Lower lobe of right lung (tissue), 2 donors: ENCODE measurements at places on chromosomes 13 and 19. TPM values are rescaled to one million over a fixed set of nuclear protein-coding genes. Genes with fewer than 3 reads are reported as not detected.

DNA sequence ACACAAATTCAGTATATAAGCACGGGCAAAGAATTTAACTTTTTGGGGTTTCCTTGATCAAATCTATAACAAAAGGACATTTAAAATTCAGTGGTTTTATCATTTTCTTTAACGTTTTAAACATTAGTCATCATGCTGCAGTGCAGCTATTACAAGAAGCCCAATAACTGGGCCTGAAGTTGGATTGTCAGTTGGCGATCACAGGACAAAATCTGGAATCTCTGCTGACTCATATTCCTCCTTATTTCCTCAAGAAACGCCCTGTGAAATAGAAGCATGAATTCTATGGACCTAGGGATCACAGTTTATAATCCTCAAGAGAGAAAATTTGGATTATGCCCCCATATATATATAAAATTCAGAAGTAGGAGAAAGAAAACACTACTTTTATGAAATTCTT, 971.6 kb upstream of the MIR17HG start:
- no peaks in the 10 kb centered on the region for H3K27me3 ChIP-seq
- no peak for DNase-seq
- H3K27ac ChIP-seq: no peak overlapping the region
- no peaks in the 10 kb centered on the region for H3K4me1 ChIP-seq
- H3K4me3 ChIP-seq: no peak overlapping the region

GRCh38 chr13:97999653-98000052, 46.2 kb downstream of the IPO5 start:
- H3K4me1 ChIP-seq: no peaks in the 10 kb centered on the region
- peaks cover 99% of the 10 kb centered on the region for H3K36me3 ChIP-seq
- DNase-seq: no peak
- H3K27me3 ChIP-seq: no peaks in the 10 kb centered on the region
- H3K27ac ChIP-seq: no peak overlapping the region
- no peak overlapping the region for H3K4me3 ChIP-seq

DNA sequence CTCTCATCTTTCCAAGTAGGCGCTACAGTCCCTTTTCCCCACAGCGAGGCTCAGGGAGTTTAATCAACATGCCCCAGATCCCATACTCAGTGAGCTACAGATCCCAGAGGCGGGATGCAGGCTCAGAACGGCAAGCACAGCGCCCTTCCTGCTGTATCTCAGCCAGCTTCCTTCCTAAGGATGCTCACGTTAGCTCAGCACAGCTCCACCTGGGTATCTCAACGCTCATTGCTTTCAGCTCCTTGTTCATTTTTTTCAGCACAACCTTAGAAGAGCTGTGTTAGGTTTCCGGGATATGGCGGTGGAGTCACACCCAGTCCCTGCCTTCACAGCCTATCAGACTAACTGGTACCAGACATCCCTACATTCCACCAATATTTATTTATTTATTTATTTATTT, 3.1 kb upstream of the MEGF8 start:
- no peak for DNase-seq
- no peak overlapping the region for H3K27ac ChIP-seq
- no peaks in the 10 kb centered on the region for H3K36me3 ChIP-seq
- H3K4me3 ChIP-seq: no peak overlapping the region
- peaks cover 29% of the 10 kb centered on the region for H3K27me3 ChIP-seq
- peaks cover 25% of the 10 kb centered on the region for H3K4me1 ChIP-seq

The ZFR2 gene
- total RNA-seq: 0.41 TPM

The TIMM50 gene
- 44.0 TPM for total RNA-seq
